Mesothelial cell of epicardium (in vitro differentiated cells): ENCODE measurements at places on chromosomes 7 and 10. TPM values are rescaled to one million over a fixed set of nuclear protein-coding genes. Genes with fewer than 3 reads are reported as not detected.

GRCh38 chr10:125992254-125992653, 95.9 kb downstream of the FANK1 start:
- no peak overlapping the region for H3K4me3 ChIP-seq
- DNase-seq, result no peak
- peaks cover 8% of the 10 kb centered on the region for H3K4me1 ChIP-seq
- peak overlapping the region; percentile 23 for H3K27ac ChIP-seq

- no peaks in the 10 kb centered on the region for H3K36me3 ChIP-seq
- no peak overlapping the region for H3K4me3 ChIP-seq
- no peaks in the 10 kb centered on the region for H3K27me3 ChIP-seq
Observed at GRCh38 chr7:106747804-106748203, 86.8 kb upstream of the CCDC71L start.

COL26A1 gene
- 105 to 110 TPM (median 109 TPM) in 3 replicates for total RNA-seq

GRCh38 chr7:115558161-115558560, 472.4 kb downstream of the TFEC start:
- H3K36me3 ChIP-seq, result no peaks in the 10 kb centered on the region
- peaks cover 16% of the 10 kb centered on the region for H3K4me1 ChIP-seq
- no peak for DNase-seq
- no peaks in the 10 kb centered on the region for H3K27me3 ChIP-seq
- H3K4me3 ChIP-seq, result no peak overlapping the region
- H3K27ac ChIP-seq, result no peak overlapping the region

MMS19 gene
- 82.5 to 88.1 TPM (median 84.9 TPM) in 3 replicates for total RNA-seq

DNA sequence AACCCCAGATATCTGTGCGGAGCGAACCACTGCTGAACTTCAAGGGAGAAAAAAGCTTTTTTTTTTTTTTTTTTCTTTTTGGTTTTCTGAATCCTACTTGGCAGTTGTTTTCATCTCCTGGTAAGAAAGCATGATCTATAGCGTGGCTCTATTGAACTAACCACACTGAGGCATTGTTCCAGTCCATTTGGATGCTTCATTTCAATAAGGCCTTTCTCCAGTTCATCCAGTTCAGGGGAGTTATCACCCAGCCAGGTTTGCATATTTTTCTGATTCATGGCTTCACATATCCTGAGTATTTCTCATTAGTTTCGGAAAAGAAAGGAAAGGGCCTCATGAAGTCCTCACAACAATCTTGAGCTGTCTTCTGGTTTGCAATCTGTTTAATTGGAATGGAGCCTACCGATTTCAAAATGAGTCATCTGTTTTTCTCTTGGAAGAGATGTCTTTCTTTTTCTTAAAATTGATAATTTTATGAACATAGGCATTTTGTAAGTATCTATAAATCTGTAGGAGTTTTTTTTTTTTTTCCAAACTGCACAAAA, 93.1 kb upstream of the STEAP4 start:
- no peak overlapping the region for H3K27ac ChIP-seq
- no peaks in the 10 kb centered on the region for H3K27me3 ChIP-seq
- H3K4me3 ChIP-seq, result no peak overlapping the region
- H3K4me1 ChIP-seq, result peaks cover 4% of the 10 kb centered on the region
- DNase-seq, result no peak

DNA sequence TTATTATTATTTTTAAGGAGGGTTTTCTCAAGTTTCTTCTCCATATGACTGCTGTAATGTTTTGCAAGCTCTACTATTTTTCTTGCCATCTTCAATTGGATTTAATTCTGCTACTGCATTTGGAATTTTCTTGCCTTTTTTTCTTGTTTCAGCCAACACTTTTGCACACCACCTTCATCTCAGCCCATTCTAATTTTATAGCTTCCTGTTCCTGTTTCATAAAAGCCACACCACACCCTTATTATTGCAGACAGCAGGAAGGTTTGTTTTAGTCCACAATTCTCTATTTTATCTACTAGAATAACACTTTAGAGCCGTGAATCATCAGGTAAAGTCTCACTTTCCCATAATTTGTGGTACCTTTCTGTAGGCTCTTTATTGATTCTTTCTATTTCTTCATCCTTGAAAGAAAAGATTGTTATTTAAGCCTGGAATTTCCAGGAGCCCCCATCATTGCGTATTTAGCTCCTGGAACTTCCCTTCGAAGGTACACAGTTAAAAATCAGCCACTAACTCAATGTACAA, 209.3 kb upstream of the TBX20 start:
- no peak overlapping the region for H3K27ac ChIP-seq
- H3K4me1 ChIP-seq, result peaks cover 7% of the 10 kb centered on the region
- H3K4me3 ChIP-seq, result no peak overlapping the region
- no peak for DNase-seq
- H3K36me3 ChIP-seq, result no peaks in the 10 kb centered on the region
- peaks cover 2% of the 10 kb centered on the region for H3K27me3 ChIP-seq

ZNHIT1 gene
- total RNA-seq, result 52.8 to 57.7 TPM (median 54.9 TPM) in 3 replicates

- no peaks in the 10 kb centered on the region for H3K27me3 ChIP-seq
- H3K27ac ChIP-seq, result no peak overlapping the region
- no peaks in the 10 kb centered on the region for H3K36me3 ChIP-seq
- H3K4me1 ChIP-seq, result peaks cover 19% of the 10 kb centered on the region
- H3K4me3 ChIP-seq, result no peak overlapping the region
- no peak for DNase-seq
Observed at GRCh38 chr10:67772894-67773511, 65.0 kb downstream of the DNAJC12 start.

GRCh38 chr7:127578036-127578684, 7.2 kb downstream of the GCC1 start:
- no peak overlapping the region for H3K4me3 ChIP-seq
- DNase-seq, result no peak

GRCh38 chr7:95267754-95268153, 56.6 kb downstream of the PON1 start:
- DNase-seq, result no peak
- H3K27me3 ChIP-seq, result no peaks in the 10 kb centered on the region
- peaks cover 4% of the 10 kb centered on the region for H3K4me1 ChIP-seq
- peaks cover 5% of the 10 kb centered on the region for H3K36me3 ChIP-seq
- H3K27ac ChIP-seq, result no peak overlapping the region

DNA sequence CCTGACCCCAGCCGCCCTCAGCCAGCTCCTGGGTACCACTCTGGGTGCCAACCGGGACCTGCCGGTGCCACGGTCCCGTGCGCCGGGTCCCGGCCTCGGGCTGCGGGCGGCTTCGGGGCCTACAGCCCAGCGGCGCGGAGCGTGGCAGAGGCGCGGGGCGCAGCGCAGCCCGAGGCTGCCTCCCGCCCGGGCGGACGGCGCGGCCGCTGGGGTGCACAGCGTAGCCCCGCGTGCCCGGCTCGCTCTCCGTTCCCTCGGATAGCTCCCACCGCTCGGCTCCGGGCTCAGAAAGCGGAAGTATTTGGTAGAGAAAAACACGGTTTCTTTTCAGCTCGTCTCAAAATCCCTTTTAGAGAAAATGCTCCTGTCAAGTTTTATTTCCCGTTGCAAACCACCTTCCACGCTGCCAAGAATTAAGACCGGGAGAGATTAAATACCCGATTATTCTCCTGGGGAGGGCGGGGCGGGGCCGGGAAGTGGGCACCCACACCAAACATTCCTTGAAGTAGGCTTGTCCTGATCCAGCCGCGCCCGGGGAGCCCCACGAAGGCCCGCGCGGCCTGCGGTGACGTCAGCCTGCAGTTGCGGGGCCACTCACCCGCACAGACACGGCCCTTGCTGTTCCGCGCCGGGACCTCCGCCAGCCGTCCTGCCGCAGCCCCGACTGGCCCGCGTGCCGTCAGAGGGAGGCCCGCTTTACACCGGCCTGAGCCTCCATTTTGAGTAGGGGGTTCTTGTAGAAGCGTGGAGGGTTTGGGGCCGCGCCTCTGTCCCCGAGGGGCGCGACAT, 7.2 kb downstream of the HOXA13 start:
- H3K27me3 ChIP-seq, result peaks cover 96% of the 10 kb centered on the region
- DNase-seq, result no peak
- H3K27ac ChIP-seq, result peak overlapping the region; percentile 94
- no peaks in the 10 kb centered on the region for H3K36me3 ChIP-seq
- peak overlapping the region; percentile 67 for H3K4me3 ChIP-seq
